ENCODE measurements at places on chromosomes 5 and 9.

GRCh38 chr5:35938568-35939227 is at the start of gene CAPSL:
Gene CAPSL, minus strand, starts transcription at chr5:35938622. Its CDS starts 17,502 bp downstream, at chr5:35921120.
- DNase-seq, result no peak

DNA sequence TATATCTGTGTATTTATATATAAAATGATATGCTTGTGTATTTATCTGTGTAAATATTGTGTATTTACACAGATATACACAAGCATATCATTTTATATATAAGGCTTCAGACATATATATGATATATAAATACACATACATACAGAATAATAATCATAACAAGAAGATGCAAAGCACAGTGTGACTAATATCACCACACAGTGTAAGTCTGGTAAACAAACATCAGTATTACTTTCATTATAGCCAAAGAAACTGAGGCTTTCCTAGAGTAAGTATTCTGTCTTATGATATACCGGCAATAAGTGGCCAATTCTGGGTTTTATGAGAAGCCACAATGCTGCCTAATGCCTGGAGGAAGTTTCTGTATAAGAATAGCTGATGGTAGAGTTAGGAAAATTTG is 29.9 kb upstream of the RAPGEF6 start:
- DNase-seq, result no peak

DNA sequence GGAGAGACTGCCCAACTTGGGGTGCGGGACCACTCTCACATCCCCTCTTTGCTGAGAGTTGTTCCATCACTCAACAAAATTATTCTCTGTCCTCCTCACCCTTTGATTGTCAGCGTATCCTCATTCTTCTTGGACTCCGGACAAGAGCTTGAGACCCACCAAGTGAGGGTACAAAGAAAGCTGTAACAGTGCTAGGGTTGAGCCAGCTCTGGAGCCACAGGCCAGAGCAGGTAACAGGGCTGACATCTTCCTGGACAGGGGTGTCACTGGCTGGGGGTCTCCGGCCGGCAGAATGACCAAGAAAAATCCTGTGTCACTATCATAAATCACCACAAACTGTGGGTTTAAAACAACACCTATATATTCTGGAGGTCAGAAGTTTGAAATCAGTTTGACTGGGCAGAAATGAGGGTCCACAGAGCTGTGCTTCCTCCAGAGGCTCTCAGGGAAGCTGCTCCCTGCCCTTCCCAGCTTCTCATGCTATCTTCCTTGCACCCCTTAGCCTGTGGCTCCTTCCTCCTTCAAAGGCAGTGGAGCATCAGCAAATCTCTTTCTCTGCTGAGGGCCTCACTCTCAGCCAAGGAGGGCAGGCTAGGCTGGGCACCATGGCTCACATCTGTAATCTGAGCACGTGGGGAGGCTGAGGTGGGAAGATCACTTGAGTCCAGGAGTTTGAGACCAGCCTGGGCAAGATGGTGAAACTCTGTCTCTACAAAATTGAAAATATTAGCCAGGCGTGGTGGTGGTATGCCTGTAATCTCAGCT is 4.1 kb upstream of the BBLN start:
- DNase-seq, result no peak

DNA sequence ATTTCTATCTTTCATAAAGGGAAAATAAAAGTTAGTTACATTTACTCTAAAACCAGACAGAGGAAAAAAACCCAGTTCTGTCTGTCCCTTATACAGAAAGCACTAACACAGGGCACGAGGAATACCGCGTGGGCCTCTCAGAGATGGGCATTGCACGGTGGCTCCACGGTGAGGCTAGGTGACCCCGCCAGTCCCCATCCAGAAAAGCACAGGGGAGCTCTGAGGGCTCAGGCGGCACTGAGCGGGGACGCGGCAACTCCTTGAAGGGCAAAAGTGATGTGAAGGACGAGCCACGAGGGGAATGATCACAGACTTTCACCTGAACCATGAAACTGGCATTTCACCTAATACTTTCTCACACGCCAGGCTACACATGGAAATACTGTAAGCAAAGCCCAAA is 35.7 kb upstream of the FBXW11 start:
- DNase-seq, result no peak

GRCh38 chr9:36337002-36337401 is 63.1 kb downstream of the RNF38 start:
- DNase-seq, result no peak

DNA sequence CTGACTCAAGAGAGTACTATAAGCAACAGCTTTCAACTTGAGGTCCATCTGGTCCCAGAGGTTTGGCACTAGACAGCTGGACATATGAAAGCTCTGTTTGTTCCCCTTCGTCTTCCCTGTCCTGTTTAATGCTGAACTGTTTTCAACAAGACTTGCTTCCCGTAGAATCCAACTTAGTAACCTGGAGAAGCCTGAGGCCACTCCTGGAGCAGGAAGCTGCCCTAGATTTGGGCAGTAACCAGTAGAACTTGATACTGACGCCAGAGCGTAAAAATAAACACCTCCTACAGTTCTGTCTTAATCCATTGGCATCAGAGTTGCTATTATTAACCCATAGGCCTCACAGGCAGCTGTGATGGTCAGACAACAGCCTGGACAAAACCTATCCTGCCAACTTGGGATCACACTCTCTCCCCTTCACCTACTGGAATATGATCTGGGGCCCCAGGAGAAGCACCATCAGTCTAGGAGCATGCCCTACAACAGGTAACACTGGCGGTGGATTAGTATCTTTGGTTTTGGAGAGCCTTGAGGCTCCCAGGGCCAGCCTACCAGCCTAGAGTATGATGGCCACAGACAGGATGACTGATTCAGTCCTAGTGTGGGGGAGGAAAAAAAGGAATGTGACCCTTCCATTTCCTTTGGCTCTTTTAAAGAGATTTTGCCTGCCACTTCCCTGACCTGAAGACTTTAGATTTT is 29.2 kb downstream of the RUSC2 start:
- no peak for DNase-seq

DNA sequence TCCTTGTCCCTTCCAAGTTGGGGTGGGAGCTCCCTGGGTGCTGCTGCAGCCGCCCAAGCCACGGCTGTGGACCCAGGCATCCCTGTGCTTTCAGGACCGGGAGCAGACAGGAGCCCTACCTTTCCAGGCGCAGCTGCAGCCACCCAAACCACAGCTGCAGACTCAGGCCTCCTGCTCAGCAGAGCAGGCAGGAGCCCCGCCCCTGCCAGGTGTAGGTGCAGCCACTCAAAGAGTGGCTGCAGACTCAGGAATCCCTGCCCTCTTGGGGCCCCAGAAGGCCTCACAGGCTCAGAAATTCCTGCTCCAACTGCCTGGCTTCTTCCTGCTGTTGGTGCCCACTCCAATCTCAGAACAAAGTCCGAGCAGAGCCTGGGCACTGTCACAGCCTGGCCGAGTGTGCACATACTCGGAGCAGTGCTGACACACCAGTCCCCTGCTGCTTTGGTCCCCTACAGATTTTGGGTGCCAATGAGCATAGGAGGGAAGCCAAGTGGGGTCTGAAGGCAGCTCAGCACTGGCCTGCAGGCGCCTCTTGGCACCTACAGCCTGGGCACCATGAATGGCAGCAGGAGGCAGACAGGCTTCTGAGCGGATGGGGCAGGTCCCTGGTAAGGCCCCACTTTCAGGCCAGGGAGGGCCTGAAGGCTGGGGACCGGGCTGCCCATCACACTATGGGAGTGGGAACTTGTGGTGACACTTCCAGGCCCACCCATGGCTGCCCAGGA is 6.0 kb upstream of the TESK1 start:
- DNase-seq, result no peak

- DNase-seq, result no peak
Observed at GRCh38 chr9:106310782-106311181, 552.2 kb upstream of the ZNF462 start.

- no peak for DNase-seq
Observed at GRCh38 chr5:36842087-36842486, 34.5 kb upstream of the NIPBL start.

DNA sequence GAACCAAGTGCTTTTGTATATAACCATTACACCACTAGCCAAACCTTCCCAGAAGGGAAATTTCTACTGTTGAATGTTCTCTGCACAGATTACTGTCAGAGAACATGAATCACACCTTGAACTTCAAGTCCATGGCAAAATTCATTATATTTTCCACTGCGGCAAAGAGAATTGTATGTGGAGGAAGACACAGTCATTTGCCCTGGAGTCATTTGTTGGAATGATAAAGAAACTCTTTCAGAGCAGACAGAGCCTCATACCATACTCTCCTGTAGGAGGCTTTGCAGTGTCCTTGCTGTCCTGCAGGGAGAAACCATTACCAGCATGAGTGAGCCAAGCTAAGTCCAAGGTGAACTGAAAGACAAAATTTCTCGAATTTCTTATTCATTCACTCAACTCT is 369.0 kb downstream of the ARHGEF28 start:
- DNase-seq, result no peak

- DNase-seq, result no peak
Observed at GRCh38 chr9:137031904-137032640, at the start of gene FUT7. Gene FUT7, minus strand, starts transcription at chr9:137032088. Its CDS starts 97 bp downstream, at chr9:137031991.

GRCh38 chr5:56175488-56175887 is 57.6 kb downstream of the ANKRD55 start:
- DNase-seq, result no peak

GRCh38 chr9:107547772-107548297 is 58.3 kb upstream of the KLF4 start:
- no peak for DNase-seq

GRCh38 chr5:83595217-83595616 is 123.7 kb downstream of the VCAN start:
- DNase-seq, result no peak

- DNase-seq, result no peak
Observed at GRCh38 chr5:83472508-83473345, 1.2 kb downstream of the VCAN start.

- no peak for DNase-seq
Observed at GRCh38 chr5:157607371-157608161, 32.0 kb upstream of the ADAM19 start.

GRCh38 chr5:140550147-140551079 is 3.0 kb downstream of the EIF4EBP3 start:
- DNase-seq, result no peak

DNA sequence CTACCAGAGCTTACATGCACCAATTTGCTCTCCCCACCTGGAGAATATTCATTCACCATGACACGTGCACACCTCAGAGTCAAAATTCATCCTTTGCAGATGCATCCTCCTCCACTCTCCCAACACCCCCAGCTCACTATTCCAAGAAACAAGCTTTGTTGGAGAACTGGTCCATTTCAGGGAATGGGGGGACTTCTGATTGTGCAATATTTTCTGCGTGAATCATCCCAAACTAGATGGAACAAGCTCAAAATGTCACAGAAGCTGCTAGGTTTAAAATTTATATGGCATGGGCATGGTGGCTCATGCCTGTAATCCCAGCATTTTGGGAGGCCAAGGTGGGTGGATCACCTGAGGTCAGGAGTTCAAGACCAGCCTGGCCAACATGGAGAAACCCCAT is 3.6 kb downstream of the GLDC start:
- no peak for DNase-seq

DNA sequence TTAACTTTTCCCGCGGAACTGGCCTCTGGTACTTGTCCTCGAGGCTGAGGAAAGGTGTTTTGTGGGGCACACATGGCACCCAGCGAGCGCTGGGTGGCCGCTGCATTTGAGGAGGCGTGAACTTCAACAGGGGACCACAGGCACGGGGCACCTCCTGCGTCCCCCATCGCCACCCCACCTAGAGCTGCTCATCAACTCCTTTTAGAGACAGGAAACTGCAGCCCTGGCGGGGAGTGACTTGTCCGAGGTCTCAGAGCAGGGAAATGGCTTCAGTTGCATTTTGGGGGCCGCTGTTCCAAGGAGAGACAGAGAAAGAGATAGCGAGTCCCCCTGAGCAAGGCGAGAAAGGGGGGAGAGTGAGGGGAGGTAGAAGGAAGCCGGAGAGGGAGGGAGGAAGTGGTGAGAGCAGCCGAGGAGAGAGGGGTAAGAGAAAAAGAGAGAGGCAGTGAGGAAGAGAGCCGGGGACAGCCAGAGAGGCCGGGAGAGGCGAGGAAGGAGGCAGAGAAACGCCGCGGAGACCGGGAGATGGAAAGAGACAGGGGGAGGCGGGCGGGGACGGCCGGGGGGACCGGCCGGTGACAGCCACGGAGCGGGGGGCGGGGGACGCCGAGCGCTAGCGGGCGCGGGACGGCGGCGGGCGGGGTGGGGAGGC is 12.5 kb upstream of the LHX2 start:
- no peak for DNase-seq

DNA sequence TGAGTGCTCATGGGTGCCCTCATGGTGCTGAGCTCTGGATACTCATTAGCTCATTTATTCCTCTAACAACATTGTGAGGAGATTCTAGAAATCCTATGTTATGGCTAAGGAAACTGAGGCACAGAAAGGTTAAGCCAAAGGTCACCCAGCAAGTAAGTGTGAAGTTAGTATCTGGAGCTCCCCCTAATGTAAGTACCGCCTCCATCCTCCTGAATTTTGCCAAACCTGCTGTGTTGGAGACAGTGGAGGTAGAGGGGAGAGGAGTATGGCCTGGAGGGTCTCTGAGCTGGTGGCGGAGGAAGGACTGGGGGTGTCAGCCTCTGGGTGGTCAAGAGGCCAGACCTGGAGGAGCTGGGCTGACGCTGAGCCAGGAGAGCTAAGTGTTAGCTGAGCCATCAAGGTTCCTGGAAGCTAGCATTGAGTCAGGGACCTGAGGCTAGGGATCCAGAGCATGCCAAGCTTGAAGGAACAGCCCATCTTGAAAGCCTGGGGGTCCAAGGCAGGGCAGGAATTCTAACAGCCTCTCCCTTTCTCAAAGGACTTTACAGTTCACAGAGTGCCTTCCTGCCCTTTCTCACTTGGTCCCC is 114.8 kb downstream of the RGS3 start:
- no peak for DNase-seq

DNA sequence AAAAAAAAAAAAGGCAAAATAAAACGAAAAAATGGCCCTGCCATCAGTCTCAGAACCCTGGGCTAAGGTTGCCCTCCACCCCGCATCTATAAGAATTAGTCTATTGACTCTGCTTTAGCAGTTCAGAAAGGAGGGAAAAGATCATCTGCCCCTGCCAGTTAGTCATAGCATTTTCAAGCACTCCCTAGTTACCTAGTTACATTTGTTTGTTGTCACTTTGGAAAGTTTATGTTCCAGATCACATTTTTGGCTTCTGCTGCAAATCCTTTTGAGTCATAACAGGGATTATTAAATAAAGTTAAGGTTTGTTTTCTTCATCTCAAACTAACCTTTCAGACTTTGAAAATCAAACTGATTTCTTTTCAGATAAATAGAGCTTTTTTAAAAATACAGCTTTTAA is 52.1 kb downstream of the AQP7 start:
- DNase-seq, result no peak

Measured in stimulated activated CD8-positive, alpha-beta memory T cell treated with anti-CD3 and anti-CD28 coated beads, Interleukin-4, amount 100 ng/mL, for 1 hour (primary cell).